Activated T-cell treated with anti-CD3 and anti-CD28 coated beads, Interleukin-2, amount 50 U/mL, for 1 hour (primary cell): ENCODE measurements at places on chromosomes 2 and 18.

DNA sequence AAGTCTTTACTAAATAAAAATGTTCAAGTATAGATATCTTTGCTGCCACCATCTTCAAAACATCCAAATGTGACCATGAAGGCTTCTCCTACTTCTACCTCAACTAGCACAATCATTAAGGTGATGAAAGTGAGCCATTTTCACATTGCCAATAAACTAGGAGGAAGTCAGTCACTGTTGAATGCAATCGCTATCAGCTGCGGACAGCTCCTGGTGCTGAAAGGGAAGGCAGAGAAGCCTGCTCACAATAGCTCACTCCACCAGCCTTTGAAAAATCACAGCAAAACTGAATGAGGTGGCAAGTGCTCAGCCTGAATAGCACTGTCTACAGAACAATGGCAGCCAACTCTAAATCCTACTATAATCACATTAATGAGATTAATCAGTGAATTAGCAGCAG, 2.2 kb downstream of the MYT1L start:
- no peak for DNase-seq

DNA sequence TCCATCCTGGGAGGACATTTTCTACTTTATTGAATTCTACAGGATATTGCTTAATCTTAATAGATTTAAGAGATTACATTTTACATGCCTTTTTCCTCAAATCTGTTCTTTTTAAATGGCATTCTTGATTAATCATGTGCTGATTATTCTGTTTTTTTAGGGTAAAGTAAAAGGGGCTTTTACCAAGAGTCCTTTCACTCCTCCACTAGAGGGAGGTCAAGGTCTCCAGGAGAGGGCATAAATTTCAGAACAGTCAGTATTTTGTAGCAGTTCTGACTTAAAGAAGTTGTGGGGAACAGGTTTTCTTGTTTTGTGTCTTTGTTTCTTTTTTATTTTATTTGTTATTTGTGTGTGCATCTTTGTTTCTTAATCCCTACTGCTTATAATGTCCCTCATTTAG, 25.4 kb downstream of the WDR75 start:
- no peak for DNase-seq

DNA sequence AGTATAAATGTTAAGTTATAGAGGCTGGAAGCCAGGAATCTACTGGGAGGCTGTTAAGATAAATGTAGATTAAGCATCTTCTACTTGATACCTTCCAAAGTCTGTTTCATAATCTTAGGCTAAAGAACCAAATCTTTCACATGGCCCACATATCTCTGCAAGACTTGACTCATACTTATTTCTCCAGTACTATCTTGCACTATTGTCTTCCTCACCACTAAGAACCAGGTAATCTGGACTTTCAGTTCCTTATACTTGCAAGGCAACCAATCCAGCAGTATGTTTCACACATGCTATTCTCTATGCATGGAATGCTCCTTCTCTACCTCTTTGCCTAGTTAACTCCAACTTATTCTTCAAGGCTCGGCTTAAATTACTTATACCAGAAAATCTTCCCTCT, 62.2 kb downstream of the RBMS1 start:
- DNase-seq: no peak

GRCh38 chr2:221399183-221399582, 172.9 kb downstream of the EPHA4 start:
- no peak for DNase-seq
